ENCODE measurements at places on chromosomes 4 and X.

DNA sequence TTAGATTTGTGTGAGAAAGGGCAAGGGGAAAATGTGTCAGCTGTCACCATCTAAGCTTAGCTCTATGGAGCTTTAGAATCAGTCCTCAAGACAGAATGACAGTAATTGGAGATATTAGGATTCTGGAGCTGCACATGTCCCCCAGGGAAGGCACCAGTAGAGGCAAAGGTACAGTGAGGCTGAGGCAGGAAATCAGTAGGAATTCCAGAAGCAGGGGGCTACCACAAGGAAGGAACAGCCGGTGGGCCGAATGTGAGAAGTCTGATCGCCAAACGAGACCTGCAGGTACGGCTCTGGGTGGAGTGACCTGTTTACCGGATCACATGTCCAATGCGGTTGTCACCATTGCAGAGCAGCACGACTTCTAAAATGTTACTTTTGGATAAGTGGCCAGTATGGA is 52.6 kb downstream of the RNF150 start:
- no peak for DNase-seq

DNA sequence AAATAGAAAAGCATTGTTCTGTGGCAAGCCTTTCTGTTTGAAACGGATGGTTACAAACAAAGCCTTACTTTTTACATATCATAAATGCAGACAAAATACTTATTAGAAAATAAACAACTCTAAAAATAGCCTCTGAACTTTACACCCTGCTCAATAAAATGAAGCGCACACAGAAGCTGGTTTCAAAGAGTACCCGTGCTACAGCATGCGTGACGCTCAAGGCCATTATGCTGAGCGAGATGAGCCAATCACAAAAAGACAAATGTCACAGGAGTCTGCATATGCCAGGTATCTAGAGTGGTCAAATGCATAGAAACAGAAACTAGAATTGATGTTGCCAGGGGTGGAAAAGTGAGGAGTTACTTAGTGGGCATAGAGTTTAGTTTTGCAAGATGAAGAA is 326.5 kb upstream of the GATB start:
- no peak for DNase-seq

DNA sequence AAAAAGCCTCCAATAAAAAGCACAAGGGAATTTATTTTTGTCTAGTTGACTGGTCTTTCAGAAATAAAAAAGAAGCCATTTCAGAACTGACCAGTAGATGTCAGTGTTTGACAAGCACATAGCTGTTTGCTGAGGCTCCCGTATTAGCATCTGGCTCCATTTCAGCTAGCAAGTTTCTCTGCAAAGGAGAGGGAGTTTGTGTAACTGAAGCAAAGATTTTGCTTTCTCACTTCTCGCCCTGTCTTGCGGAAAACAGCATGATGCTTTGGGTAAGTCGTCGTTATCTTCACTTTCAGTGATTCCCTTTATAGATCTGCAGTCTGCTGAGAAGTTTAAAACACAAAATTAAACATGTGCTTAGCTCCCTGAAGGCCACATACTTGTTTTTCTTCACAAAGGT is 85.5 kb downstream of the CT47B1 start:
- peak; percentile 74 for DNase-seq

GRCh38 chrX:40531056-40531826 is 49.5 kb upstream of the ATP6AP2 start:
- peak; percentile 81 for DNase-seq

GRCh38 chr4:15755321-15756155 is 22.6 kb upstream of the CD38 start:
- no peak for DNase-seq

DNA sequence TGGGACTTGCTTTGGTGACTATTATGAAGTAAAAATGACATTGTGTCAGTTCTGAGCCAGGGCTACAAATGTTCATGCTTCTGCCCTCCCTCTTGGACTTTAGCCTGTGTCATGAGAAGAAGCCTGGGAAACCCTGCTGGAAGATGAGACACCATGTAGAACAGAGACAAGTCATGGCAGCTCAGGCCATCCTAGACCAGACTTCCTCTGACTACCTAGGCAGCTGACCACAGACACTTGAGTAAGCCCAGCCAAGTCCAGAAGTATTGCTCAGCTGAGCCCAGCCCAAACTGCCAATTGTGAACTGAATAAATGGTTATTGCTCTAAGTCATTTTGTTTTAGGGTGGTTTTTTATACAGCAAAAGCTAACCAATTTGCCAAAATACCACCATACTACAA is 467.6 kb upstream of the CNKSR2 start:
- no peak for DNase-seq

GRCh38 chr4:61741327-61742096 is 541.4 kb downstream of the ADGRL3 start:
- DNase-seq, result peak; percentile 55

DNA sequence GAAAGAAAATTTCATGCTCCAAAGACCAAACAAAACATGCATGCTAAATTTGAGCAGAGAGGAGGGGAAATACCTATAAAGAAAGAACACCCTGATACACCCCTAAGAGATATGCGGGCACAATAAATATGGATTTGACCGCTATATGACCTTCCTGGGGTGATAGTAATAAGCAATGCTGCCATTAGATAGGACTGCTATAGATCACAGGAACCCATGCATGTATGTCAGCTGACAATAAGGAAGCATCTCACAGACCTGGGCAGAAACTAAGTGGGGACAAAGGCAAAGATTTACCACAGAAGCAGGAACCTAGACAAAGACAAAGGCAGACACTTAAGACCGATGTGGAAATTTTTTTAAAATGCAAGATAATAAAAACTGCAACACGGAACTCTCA is 21.3 kb downstream of the ZNF721 start:
- no peak for DNase-seq

GRCh38 chr4:109973529-109973905 is 60.8 kb downstream of the EGF start:
- no peak for DNase-seq

- no peak for DNase-seq
Measured at GRCh38 chrX:35090801-35091200, 148.2 kb downstream of the FAM47B start.

DNA sequence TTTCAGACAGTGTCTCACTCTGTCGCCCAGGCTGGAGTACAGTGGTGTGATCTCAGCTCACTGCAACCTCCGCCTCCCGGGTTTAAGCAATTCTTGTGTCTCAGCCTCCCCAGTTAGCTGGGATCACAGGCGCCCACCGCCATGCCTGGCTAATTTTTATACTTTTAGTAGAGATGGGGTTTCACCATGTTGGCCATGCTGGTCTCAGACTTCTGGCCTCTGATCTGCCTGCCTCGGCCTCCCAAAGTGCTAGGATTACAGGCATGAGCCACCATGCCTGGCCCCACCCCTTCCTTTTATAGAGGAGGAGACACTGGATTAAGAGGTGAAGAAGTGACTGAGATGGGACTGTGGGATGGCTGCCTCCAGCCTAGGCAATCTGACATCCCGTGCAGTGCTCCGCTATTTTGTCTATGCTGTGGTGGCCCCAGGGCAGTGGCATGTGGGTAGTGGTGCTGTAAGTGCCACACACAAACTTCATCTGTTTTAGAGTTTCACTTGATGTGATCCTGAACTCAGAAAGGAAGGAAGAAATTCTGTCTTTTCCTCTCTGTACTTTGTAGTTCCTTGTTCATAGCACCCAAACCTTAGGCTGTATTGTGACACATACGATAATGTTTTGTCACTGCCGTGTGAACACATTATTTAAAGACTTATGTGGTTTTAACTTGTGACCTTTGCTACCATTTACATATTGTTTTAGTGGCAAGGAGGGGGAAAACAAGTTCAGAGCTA is 48.9 kb downstream of the FNIP2 start:
- DNase-seq, result no peak

DNA sequence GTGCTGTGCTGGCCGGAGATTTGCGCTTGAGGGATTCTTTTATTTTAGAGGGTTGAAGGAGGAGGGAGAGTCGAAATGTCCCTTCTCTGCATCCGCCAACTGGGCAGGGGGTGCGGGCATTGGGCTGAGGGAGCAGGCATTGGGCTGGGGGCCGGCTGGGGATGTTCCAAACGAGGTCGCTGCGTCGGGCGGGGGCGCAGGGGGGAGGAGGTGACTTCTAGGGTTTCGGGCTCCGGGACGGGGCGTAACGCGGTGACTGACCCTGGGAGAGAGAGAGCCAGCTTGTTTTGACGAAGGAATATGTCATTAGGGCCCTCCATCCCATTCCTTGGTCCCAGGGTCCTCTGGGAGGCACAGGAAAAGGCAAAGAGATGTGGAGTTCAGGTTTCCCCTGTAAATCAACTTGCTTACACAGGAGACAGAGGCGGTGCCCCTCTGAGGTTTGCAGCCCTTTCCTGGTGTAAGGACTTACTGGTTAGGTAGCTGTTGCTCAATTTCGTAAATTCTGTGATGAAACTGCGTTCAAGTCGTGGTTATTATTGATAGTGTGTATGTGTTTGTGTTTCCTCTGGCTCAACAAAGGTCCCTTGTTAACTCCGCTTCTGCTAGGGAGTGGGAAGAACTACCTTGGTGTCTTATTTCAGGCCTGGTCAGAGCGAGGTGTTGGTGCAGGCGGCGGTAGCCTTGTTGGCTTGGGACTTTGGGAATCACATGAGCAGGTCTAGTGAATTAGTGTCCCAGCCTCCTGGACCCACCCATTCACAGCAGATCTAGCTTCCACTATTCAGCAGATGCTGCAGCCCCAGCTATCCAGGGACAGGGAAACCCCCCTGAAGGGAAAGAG is 716 bp downstream of the FHIP1A start:
- peak; percentile 15 for DNase-seq

DNA sequence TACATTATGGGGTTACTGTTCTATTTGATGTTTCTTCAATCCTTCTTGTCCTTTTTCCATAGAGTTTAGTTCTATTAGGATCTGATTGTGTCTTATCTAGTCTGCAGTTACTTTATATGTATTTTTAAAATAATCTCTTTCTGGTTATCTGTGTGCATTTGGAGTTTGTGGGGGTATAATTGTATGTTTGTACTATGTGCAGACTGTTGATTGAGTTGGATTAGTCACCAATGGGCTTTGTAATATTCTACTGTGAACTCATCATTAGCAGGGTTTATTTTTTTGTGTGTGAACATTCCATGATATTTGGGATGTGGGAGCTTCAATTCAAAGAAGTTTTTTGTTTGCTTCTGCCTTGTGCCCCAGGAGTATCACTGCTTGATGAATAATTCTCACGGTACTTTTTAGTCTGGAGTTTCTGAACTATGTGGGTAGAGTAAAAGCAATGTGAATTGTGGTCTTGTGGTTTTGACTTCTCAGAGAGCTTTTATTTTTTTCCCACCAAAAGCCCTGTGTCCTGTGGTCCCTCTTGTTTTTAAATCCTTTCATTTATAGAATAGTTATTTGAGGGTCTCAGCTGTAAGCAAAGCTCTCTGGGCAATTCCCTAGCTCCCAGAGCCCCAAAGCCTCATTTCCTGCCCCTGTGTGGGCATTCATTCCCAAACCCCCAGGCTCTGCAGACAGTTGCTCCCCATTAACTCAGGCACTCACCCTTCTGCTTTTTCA is 127.8 kb downstream of the PHKA2 start:
- DNase-seq, result no peak

- DNase-seq, result no peak
Measured at GRCh38 chrX:134821370-134821769, 163.1 kb upstream of the PLAC1 start.

DNA sequence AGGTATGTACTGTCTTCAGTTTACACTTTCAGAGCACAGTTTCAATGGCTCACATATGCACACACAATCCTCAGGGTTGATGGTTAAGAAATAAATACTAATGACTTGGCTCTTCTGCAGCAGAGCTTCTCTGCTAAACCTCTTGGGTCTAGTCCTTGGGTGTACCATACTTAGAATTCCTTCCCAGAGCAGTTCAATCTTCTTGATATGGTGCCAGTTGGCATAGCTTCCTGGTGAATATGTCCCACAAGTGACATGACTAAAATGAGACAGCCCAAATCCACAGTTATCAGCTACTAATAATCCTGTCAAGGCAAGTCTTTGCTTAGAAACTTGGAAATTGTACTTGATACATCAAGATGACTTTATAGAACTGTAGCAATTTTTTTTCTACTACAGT is 654.4 kb downstream of the IQCM start:
- no peak for DNase-seq

DNA sequence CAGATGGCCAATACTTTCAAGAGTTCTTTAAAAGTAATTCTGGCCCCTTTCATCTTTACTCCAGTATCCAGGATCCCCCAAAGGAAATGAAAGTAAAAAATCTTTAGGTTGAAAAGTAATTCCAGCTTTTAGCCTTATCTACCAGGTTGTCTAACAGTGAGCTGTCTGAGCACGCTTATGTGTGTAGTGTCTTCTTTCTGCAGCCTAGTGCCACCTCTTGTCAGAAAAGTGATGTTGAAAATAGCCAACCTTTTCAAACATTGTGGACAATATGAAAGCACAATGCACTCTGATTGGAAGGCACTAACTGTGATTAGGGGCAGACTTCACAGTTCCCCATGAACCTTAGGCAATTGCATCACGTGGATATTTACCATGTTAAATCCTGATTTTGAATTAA is 92.1 kb downstream of the RELL1 start:
- peak; percentile 58 for DNase-seq

DNA sequence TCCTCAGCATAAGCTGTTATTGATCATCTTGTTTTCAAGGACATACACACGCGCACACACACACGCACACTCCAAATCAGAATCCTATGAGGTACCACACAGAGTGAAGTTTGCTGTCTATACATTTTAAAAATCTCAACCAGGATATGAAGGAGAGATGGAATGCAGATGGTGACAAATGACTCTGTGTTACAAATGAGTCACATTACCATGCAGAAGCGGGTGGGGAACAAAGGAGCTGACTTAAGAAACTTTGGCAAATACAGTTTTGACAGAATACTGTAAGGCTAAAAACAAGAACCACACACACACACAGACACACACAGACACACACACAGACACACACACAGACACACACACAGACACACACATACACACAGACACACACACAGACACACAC is 81.7 kb downstream of the RELL1 start:
- DNase-seq, result no peak

- DNase-seq, result no peak
Measured at GRCh38 chr4:185865901-185866328, 53.9 kb upstream of the SORBS2 start.

GRCh38 chr4:17068891-17069290 is 170.4 kb upstream of the LDB2 start:
- DNase-seq, result peak; percentile 57

GRCh38 chr4:48290146-48290772 is 20.6 kb upstream of the TEC start:
- no peak for DNase-seq

- DNase-seq, result no peak
Measured at GRCh38 chr4:107799669-107800450, 24.9 kb upstream of the SGMS2 start.

DNA sequence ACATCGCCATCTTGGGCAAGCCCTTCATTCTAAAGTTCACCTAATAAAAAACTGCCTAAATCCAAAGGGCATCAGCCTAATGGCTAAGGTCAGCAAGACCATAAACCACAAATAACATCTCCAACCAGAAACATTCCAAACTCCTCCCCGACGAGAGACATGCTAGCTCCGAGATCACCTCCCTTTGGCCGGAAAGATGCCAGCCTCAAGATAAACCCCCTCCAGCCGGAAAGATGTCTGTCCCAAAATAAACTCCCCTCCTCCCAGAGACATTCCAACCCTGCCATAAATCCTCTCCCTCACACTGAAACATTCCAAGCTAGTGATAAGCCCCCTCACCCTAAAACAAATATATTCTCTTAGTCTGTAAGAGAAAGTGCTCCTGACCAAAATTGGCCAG is 13.3 kb upstream of the DYNLT3 start:
- DNase-seq, result no peak

GRCh38 chr4:100166297-100167039 is 23.8 kb downstream of the DDIT4L start:
- no peak for DNase-seq

GRCh38 chrX:47196098-47196497 is 2.5 kb downstream of the UBA1 start:
- DNase-seq, result no peak
